ENCODE measurements at places on chromosomes 1 and 21.
A peak's percentile ranks its signal among the peaks of the same experiment; 100 is the strongest.

GRCh38 chr1:92481971-92482664, 4.6 kb downstream of the GFI1 start:
- no peak for DNase-seq

- no peak for DNase-seq
Measured at GRCh38 chr1:39277879-39278278, 73.4 kb downstream of the MACF1 start.

DNA sequence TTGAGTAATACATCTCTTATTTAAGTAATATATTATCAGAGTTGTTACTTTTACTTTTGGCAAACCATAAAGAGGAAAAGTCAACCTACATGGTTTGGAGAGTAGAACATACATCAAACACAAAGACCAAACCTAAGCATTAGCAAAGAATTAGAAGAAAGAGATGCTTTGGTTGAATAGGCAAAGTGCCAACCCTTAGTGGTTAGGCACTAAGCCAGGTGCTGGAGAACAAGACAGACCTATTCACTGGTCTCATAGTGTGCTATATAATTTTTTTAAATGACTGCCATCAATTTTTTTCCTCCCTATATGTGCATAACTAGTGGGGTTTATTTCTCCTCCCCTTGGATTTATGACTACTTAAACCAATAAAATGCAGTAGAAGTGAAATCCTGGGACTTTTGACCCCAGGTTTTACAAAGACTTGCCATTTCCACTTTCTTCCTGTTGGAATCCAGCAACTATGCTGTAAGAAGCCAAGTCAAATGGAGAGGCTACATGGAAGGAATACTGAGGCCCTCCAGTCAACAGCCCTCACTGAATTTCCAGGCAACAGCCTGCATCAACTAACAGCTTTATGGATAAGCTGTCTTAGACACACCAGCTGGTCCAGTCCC, 69.8 kb upstream of the HAO2 start:
- peak; percentile 4 for DNase-seq

DNA sequence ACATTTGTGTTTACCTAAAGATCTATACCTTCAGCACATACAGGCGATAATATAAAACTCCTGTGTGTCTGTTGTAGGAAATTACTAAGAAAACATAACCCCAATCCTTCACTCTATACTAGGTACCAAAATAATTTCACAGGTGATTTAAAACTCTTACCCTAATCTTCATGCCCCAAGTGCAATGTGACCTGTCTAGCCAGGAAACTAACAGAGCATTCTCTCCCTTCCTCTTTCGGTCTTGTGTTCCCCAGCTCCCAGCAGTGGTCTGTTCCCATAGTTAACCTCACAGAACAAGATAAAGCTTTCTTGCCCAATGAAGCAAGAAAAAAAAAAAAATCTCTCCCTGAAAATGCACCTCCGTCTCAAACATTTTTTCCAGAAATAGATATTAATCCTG, 493.5 kb downstream of the DPYD start:
- DNase-seq = no peak

DNA sequence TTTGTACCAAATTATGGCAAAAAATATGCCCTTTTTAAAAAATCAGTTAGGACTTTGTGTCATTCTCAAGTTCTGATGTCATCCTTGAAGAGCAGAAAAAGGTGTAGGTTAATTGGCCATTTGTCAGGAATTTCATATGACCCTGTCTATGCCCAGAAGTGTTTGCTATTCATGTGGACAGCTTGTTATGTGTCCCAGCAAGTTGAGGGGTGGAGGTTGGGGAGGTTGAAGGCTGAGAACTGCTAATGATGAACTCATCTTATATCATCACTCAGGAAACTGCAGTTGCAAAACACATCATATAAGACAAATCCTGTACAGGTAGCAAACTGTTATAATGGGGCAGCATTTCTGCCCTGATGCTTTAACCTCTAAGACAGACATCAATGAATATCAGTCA, 106.5 kb downstream of the PHTF1 start:
- DNase-seq = peak; percentile 33

DNA sequence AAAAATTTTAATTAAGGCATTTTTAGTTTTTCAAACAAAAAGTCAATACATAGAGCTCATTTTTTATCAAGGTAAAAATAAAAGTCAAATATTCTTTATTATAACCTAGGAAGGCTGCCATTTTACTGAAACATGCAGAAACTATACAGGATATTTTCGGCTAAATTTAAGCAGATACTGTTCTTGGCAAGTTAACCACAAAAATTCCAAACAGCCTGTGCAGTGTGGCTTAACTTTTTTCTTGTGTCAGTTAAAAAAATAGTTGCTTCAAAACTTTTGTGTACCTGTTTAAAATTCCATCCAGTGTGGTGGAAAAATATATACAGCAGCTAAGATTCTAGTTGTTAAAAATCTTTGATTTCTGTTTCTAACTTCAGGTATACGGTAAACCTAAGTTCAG, 135.0 kb downstream of the ATP5PO start:
- DNase-seq = peak; percentile 45

- no peak for DNase-seq
Measured at GRCh38 chr1:247656221-247656875, 23.2 kb downstream of the OR13G1 start.

DNA sequence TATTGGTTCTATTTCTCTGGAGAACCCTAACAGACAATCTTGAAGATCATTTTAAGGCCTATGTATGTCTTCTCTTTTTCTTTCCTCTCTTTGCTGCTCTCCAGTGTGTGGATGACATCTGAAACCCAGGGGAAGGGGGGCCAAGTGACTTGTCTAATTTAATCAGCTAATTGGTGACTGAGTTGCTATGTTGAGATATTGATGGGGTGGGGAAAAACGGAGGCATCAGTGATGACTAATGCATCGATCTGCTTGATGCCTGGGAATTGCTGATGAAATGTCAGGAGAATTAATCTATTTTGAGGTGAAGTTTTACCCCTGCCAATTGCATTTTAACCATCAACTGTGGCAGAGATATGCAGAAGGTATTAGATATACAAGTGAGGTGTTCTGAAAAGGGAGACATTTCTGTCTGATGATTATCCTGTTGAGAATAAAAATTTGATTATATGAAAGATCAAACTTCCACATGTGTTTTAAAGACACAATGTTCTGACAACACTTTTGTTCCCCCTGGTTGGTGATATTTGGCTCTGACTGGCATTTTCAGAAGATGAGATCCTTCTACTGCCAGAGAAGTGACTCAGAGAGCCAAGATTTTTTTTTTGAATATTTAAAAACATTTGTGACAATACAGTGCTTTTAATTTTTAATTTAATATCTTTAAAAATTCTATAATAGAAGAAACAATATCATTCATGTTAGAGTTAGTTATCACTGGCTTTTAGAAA, 18.7 kb upstream of the PTGFR start:
- DNase-seq = no peak

DNA sequence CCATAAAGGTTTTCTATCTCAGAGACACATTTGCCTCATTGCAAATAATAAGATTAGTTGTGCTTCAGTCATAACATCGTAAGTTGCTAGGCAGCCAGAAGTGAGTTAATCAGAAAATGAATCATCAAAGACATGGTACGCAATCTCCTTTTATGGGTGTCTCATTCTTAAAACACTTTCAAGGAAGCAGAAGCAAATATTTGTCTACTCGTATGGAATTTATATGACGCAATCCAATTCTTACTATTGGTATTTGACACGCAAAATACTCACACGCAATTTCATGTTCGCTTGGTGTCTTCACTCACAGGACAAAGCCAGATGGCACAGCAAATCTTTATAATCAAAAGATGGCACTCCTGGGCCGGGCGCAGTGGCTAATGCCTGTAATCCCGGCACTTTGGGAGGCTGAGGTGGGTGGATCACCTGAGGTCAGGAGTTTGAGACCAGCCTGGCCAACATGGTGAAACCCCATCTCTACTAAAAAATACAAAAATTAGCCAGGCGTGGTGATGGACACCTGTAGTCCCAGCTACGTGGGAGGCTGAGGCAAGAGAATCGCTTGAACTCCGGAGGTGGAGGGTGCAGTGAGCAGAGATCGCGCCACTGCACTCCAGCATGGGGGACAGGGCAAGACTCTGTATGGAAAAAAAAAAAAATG, 56.4 kb downstream of the HLCS start:
- peak; percentile 99 for DNase-seq

DNA sequence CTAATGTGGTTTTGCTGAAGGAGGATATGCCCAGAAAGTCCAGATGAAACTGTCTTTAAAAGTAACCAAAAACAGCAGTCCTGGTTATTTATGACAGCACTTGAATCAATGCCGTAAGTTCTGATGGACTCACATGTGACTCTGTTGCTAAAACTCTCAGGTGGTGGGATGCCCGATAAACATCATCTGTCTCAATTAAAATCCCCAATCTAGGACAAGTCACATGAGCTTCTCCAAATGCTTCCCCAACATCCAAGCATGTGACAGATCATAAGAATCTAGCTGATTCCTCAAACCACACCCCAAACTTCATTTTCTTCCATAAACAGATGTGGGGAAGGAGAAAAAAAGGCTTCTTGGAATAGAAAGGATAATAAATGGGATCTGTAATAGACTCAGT, 786 bp upstream of the CTSK start:
- no peak for DNase-seq

DNA sequence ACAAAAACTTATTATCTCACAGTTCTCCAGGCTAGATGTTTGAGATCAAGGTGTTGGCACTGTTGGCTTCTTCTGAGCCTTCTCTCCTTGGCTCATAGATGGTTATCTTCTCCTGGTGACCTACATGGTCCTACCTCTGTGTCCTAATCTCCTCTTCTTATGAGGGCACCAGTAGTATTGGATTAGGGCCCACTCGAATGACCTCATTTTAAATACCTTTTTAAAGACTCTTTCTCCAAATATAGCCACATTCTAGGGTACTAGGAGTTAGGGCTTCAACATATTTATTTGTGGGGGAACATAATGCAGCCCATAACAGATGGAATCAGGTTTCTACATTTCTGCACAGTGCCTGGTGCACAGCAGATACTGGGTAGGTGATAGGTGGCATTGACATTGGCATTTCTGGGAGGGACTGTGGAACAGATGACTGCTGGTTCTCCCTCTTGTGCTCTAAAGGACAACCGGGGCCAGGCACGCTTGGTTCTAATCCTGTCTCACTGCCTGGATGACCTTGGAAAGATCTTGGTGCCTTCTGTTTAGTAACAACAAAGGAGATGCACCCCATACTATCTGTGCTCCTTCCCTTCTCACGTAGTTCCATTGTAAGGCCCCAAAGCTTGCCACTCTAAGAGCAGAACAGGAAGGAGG, 140.3 kb downstream of the PLPP3 start:
- DNase-seq = no peak

GRCh38 chr21:26834181-26834905, 10.9 kb downstream of the ADAMTS1 start:
- DNase-seq = peak; percentile 58

- no peak for DNase-seq
Measured at GRCh38 chr1:56285554-56286402, 293.6 kb downstream of the PLPP3 start.

- DNase-seq = no peak
Measured at GRCh38 chr1:156336242-156336641, 1.9 kb downstream of the CCT3 start.

- no peak for DNase-seq
Measured at GRCh38 chr1:61357539-61357938, 275.2 kb downstream of the NFIA start.

GRCh38 chr1:180092931-180093650, 61.6 kb upstream of the QSOX1 start:
- DNase-seq = peak; percentile 30

GRCh38 chr1:77401384-77401783, 119.6 kb downstream of the AK5 start:
- DNase-seq = no peak

DNA sequence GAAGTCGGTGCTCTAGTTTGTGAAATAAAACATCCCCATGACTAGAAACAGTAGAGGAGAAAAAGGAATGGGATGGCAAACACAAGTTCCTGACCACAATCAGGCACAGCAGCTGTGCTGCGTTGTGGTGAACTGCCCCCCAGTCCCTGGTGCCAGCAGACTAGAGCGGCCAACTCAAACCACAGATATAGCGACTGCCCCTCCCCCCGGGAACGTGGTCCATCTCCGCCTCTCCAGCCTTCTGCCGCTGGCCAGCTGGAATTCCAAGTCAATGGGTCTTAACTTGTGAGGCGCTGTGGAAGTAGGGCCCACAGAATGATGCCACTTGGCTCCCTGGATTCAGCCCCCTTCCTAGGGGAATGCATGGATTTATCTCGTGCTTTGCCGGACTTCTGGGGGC, 41.6 kb upstream of the ZNF678 start:
- DNase-seq = no peak

GRCh38 chr1:31585736-31586365, 9.5 kb downstream of the TINAGL1 start:
- no peak for DNase-seq

DNA sequence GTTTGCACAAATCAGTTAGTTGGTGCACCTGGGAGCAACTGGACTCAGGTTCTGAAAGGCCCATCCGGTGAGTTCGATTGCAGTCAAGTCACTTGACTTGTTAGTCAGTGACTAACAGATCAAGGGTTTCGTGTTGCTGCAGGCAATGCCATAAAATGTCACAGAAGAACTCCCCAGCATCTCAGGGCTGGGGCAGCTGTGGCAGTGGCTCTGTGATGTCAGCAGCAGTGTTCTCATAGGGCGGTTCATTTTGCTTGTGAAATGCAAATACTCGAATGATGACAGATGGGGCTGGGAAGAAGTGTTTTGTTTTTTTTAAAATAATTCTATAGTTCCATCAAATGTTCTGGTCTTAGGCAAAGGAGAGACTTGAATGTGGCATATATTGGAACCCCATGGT, 287.8 kb downstream of the LMX1A start:
- no peak for DNase-seq

DNA sequence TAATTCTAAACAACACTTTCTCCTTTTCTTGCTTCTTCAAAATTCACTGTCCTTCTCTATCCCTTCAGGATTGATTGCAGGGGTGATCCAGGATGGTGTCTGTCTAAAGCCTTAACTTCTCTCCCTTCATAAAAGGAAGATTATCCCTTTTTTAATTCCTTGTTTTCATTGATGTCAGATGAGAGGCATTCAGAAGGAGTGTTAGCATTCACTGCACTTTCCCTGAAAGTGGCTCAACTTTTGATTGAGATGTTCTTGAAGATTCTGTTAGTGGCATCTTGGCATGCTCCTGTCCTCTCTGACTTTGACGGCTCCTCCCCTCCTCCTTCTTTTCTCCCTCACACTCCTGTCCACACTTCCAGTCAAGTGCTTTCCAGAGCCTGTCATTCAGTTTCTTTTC, 71.6 kb downstream of the ST6GALNAC3 start:
- DNase-seq = no peak

- DNase-seq = no peak
Measured at GRCh38 chr1:151526735-151527525, 13.2 kb upstream of the TUFT1 start.

DNA sequence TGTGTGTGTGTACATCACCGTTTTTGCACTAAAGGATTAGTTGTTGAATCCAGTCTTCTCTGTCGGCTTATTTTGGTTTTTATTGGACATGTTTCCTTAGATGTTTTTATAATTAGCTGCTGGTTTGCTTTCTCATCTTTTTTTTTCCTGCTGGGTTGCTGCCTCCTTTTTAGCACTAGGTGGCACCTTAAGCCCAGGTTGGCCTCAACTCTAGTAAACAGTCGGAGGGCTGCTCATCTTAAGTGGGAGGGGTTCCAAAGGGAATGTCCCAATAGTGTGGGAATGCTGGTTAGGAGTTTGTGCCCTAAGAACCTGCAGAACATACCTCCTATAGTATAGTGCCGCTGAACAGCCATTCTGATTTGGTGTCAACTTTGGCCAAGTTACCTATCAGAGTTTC, 570.1 kb upstream of the CXADR start:
- peak; percentile 17 for DNase-seq

GRCh38 chr1:111099289-111099688, 40.6 kb downstream of the DRAM2 start:
- no peak for DNase-seq

- DNase-seq = peak; percentile 77
Measured at GRCh38 chr1:173475564-173476196, 1.5 kb upstream of the PRDX6 start.
